HFFc6 (cell line): ENCODE measurements at places on chromosomes 1 and 21. TPM values are rescaled to one million over a fixed set of nuclear protein-coding genes. Genes with fewer than 3 reads are reported as not detected.

GRCh38 chr1:202571719-202572339 is 138.4 kb downstream of the SYT2 start:
- H3K4me1 ChIP-seq: peaks cover 69% of the 10 kb centered on the region
- no peak overlapping the region for H3K4me3 ChIP-seq
- no peaks in the 10 kb centered on the region; the same call in 1 of the 2 replicates for H3K27me3 ChIP-seq
- H3K36me3 ChIP-seq: no peaks in the 10 kb centered on the region; the same call in 1 of the 2 replicates
- peak; percentile 36 for DNase-seq

ZNF593OS gene
- total RNA-seq: not detected in 3 replicates

DNA sequence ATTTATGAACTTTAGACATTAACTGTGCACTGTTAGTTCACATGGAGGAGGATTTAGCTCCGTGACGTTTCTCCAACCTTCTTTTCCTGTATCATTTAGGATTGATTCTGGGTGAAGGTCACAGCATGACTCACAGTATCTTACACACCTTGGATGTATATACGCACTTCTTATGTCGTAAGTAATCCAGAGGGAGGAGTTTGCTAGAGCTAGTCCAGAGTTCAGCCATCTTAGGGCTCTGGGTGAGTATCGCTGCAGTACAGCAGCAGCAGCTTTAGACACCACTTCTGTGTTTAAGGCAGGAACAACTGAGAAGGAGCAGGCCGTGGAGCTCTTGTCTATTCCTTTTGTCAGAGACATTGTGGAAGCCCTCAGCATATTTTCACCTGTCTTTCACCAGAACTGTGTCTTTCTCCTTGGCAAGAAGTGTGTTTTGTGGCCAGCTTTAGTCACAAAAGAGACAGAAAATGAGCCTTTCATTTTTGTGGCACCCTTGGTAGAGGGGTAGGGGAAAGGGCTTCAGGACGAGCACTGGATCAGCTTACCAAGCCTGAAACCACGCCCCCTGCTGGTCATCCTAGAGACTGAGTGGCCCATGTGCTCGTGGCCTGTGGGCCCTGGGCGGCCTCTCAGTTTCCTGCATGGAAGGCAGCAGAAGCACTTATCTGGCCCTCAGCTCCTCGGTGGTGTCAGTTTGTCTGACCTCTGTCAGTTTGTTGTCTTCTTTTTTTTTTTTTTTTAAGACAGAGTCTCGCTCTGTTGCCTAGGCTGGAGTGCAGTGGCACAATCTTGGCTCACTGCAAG is 64.0 kb downstream of the ADARB1 start:
- no peak overlapping the region for H3K27ac ChIP-seq
- H3K4me1 ChIP-seq: peaks cover 47% of the 10 kb centered on the region
- no peaks in the 10 kb centered on the region; the same call in none of the 2 replicates for H3K27me3 ChIP-seq
- H3K4me3 ChIP-seq: no peak overlapping the region
- peak; percentile 26 for DNase-seq

- peak overlapping the region; percentile 96 for H3K27ac ChIP-seq
- H3K36me3 ChIP-seq: peaks cover 4% of the 10 kb centered on the region; the same call in 1 of the 2 replicates
- H3K4me3 ChIP-seq: peak overlapping the region; percentile 61
- H3K4me1 ChIP-seq: peaks cover 71% of the 10 kb centered on the region
- H3K27me3 ChIP-seq: no peaks in the 10 kb centered on the region
Observed at GRCh38 chr1:208222376-208223126, 21.6 kb downstream of the PLXNA2 start.

GRCh38 chr21:46022551-46023525 is 41.3 kb downstream of the COL6A1 start:
- DNase-seq: no peak
- no peak overlapping the region for H3K4me3 ChIP-seq
- H3K36me3 ChIP-seq: no peaks in the 10 kb centered on the region
- H3K27ac ChIP-seq: no peak overlapping the region

FMO4 gene
- 0.36 to 1.7 TPM (median 0.41 TPM) in 3 replicates for total RNA-seq

DNA sequence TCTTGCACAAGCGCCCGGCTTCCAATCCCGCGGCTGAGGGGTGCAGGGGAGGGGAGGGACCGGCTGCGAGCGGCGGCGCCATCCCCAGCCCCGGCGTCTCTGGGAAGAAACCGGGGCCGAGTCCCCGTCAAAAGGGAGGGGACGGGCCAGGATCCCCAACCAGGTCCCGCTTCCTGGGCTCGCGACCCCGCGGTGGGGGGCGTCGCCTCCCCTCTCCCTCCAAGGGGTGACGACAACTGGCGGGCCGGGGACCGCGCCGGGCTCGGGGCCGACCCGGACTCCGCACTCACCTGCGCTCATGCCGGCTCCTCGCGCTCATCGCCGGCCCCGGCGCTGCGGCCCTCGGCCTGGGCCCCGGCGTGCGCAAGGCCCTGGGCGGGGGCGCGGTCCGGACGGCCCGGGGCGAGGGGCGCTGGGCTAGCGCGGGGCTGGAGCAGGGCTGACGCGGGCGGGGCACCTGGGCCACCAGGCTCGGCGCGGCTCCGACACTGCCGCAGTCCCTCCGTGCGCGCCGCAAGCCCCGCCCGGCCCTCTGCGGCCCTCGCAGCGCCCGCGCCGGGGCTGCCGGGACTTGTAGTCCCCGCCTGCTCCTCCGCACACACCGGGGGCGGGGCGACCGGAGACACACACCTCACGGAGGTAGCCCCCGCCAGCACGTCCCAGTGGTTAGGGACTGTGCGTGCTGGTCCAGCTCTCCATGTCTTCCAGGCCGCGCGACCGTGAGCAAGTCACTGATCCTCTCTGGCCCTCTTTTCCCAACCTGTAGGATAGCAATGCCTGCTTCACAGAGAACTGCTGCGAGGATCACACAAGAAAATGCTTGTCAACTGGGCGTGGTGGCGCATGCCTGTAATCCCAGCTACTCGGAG is at the start of gene ATP13A2:
TSS of gene ATP13A2 (minus strand) at position 490 of the 869 bp plus-strand sequence. CDS start at position 300, 190 bp downstream.
- peaks cover 8% of the 10 kb centered on the region for H3K27me3 ChIP-seq
- H3K36me3 ChIP-seq: no peaks in the 10 kb centered on the region
- peak within 1 kb of the TSS; percentile 88 for H3K4me3 ChIP-seq
- no peak within 1 kb of the TSS for H3K27ac ChIP-seq
- H3K4me1 ChIP-seq: peaks cover 35% of the 10 kb centered on the region

TACSTD2 gene
- 0.64 to 13.0 TPM (median 0.90 TPM) in 3 replicates for total RNA-seq

DNA sequence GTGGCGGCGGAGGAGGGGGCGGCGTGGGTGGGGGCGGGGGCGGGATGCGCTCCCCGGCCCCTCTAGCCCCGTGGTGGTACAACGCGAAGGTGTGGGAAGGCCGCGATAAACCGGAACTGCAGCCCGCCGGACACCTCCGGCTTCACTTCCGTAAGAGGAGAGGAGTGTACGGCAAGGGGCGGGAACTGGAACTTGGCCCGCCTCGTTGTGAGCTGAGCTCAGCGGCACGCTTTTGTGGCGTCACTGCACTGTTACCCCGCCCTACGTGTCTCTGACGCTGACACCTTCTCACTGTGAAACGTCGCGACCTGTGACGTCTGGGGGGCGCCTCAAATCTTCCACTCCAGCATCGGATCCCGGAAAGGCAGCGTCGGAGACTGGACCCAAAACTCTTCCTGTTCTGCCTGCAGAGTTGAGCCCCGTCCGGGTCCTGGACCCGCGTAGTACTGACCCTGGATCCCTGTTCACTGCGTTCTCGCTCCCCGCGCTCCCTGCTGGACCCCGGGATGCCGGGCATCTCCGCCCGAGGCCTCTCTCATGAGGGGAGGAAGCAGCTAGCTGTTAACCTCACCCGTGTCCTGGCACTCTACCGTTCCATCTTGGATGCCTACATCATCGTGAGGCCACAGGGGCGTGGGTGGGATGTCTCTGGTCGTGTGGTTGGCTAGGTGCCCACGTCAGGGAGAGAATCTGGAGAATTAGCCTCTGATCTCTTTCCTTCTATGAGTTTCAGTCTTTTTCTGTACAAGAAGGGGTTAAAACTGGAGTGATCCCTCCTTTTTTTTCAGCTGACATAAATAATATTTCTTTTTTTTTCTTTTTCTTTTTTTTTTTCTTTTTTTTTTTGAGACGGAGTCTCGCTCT is at the start of gene ISG20L2:
TSS of gene ISG20L2 (minus strand) at position 168 of the 864 bp plus-strand sequence. CDS start 1,114 bp downstream, outside the sequence.
- peak within 1 kb of the TSS; percentile 95 for H3K27ac ChIP-seq

DCST1 gene
- total RNA-seq: not detected in 2 replicates

HSPA6 gene
- 0.21 to 0.39 TPM in 2 of 3 replicates, not detected in the other for total RNA-seq

DNA sequence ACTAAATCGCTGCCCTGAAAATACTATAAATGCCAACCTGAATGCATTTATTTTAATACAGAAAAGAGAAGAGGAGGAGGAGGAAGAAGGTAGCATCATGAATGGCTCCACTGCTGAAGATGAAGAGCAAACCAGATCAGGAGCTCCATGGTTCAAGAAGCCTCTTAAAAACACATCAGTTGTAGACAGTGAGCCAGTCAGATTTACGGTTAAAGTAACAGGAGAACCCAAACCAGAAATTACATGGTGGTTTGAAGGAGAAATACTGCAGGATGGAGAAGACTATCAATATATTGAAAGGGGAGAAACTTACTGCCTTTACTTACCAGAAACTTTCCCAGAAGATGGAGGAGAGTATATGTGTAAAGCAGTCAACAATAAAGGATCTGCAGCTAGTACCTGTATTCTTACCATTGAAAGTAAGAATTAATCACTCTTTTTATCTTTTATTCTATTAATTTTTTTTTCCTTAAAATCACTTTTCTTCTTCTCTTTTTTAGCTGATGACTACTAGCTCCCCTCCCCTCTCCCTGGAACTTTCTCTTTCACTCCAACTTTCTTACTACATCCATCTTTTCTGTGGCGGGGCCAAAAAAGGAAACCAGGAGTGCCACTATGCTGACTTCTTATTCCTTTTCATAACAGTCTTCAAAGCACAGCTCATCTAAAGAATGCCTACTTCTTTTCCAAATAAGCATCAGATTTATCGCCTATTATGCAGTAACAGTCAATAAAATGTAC is 36.3 kb downstream of the FUBP1 start:
- peak overlapping the region; percentile 77 for H3K27ac ChIP-seq
- DNase-seq: no peak
- H3K4me1 ChIP-seq: peaks cover 36% of the 10 kb centered on the region

GRCh38 chr1:168236836-168237611 is 11.2 kb downstream of the SFT2D2 start:
- DNase-seq: no peak
- H3K36me3 ChIP-seq: peaks cover 31% of the 10 kb centered on the region
- no peak overlapping the region; the same call in 1 of the 2 replicates for H3K27ac ChIP-seq
- no peak overlapping the region for H3K4me3 ChIP-seq
- peaks cover 27% of the 10 kb centered on the region for H3K4me1 ChIP-seq

DNA sequence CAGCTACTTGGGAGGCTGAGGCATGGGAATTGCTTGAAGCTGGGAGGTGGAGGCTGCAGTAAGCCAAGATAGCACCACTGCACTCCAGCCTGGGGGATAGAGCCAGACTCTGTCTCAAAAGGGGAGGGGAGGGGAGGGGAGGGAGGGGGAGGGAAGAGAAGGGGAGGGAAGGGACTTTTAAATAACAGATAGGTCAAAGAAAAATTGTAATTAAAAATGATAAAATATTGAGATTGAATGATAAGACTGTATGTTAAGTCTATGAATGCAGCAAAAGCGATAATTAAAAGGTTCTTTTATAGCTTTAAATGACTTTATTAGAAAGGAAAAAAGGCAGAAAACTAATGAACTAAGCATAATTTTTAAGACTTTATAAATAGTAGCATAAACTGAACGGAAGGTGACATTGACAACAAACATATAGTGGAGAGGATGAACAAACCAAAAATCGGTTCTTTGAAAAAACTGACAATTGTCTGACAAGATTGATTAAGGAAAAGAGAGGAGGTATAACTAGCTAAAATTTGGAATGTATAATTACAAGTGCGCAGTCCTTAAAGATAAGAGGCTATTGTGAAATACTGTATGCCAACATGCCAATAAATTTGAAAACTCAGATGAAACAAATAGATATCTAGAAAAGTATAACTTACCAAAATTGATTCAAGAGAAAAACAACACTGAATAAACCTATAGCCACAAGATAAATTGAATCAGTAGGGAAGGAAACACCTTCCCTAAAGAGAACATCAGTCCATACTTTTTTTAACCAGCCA is 8.4 kb downstream of the SPOCD1 start:
- H3K4me3 ChIP-seq: no peak overlapping the region
- no peak overlapping the region for H3K27ac ChIP-seq
- no peaks in the 10 kb centered on the region; the same call in 1 of the 2 replicates for H3K27me3 ChIP-seq
- H3K36me3 ChIP-seq: no peaks in the 10 kb centered on the region

TIAM1 gene
- 0.43 TPM in 1 of 3 replicates, not detected in the others for total RNA-seq

DNA sequence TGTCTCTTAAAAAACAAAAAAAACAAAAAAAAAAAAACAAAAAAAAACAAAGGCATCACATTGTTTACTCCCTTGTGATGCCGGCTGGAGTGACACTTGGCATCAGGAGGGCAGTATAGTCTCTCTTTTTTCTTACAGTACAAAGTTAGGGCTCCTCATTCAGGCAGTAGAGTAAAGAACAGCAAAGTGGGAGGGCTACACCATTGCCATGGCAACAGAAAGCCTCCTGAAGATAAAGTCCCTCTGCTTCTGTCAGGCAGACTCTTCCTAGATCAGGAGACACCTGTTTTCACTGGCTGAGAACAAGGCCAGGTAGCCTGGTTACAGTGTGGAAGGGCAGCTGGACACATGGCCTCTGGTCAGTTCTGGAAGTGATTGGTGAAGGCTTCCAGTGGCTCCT is 41.3 kb upstream of the RAB3GAP2 start:
- H3K36me3 ChIP-seq: no peaks in the 10 kb centered on the region
- no peak for DNase-seq
- no peak overlapping the region for H3K4me3 ChIP-seq
- no peak overlapping the region for H3K27ac ChIP-seq
- no peaks in the 10 kb centered on the region for H3K4me1 ChIP-seq

DNA sequence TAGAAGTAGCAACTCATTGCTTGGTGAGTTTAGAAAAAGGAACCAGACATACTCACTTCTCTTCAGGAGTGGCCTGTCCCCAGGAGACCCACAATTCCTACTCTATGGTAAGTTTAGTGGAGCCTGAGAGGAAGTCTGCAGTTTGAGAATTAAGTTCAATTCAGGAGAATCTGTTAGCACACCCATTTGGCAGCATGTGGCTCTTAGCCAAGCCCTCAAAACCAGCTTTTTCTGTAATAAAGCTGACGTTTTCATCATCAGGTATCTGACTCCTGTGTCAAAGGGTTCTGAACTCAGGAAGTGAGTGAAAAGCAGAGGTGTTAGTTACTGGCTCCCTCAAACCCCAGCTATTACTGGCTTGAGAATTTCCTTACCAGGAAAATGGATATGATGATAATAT is 20.4 kb upstream of the RGS16 start:
- H3K36me3 ChIP-seq: no peaks in the 10 kb centered on the region; the same call in 1 of the 2 replicates
- H3K27ac ChIP-seq: no peak overlapping the region
- H3K4me1 ChIP-seq: peaks cover 20% of the 10 kb centered on the region
- no peak for DNase-seq
- peaks cover 13% of the 10 kb centered on the region for H3K27me3 ChIP-seq
- H3K4me3 ChIP-seq: no peak overlapping the region

- H3K36me3 ChIP-seq: peaks cover 21% of the 10 kb centered on the region
- H3K27me3 ChIP-seq: peaks cover 39% of the 10 kb centered on the region
- no peak overlapping the region for H3K4me3 ChIP-seq
Observed at GRCh38 chr1:24276791-24277190, 42.4 kb upstream of the GRHL3 start.

DDAH1 gene
- 206 to 298 TPM (median 266 TPM) in 3 replicates for total RNA-seq
